ENCODE measurements at places on chromosomes 7 and 10. TPM values are rescaled to one million over a fixed set of nuclear protein-coding genes. Genes with fewer than 3 reads are reported as not detected.

Gene ACSM6
- total RNA-seq: not detected

Gene LRGUK
- total RNA-seq: 0.23 TPM

Gene LMBR1
- total RNA-seq: 82.6 TPM

Gene ATOH7
- total RNA-seq: 0.28 TPM

Gene MACROH2A2
- total RNA-seq: 3.0 TPM

Gene KIAA1217
- 11.6 TPM for total RNA-seq

Gene ZC3HAV1
- total RNA-seq: 47.1 TPM

Gene NPY
- not detected for total RNA-seq

Gene CALHM3
- not detected for total RNA-seq

Data from Panc1 (cell line).